ENCODE measurements at places on chromosomes 5 and 9. TPM values are rescaled to one million over a fixed set of nuclear protein-coding genes. Genes with fewer than 3 reads are reported as not detected.

TMEM171 gene
- 1.3 TPM for total RNA-seq

BAAT gene
- 0.53 TPM for total RNA-seq

CDC25C gene
- total RNA-seq = 4.1 TPM

NR6A1 gene
- 10.0 TPM for total RNA-seq

ZFP2 gene
- 1.8 TPM for total RNA-seq

GAS1 gene
- total RNA-seq = 16.0 TPM

EMB gene
- 26.8 TPM for total RNA-seq

TLX3 gene
- 2.1 TPM for total RNA-seq

CDH6 gene
- 127 TPM for total RNA-seq

ANKRA2 gene
- total RNA-seq = 23.2 TPM

FOXI1 gene
- total RNA-seq = not detected

SCGB3A2 gene
- 1.4 TPM for total RNA-seq

ARHGEF37 gene
- 7.1 TPM for total RNA-seq

ENTREP1 gene
- total RNA-seq = 3.0 TPM

DRD1 gene
- total RNA-seq = 0.17 TPM

TAS2R1 gene
- total RNA-seq = not detected

NDUFB6 gene
- total RNA-seq = 42.9 TPM

DNA sequence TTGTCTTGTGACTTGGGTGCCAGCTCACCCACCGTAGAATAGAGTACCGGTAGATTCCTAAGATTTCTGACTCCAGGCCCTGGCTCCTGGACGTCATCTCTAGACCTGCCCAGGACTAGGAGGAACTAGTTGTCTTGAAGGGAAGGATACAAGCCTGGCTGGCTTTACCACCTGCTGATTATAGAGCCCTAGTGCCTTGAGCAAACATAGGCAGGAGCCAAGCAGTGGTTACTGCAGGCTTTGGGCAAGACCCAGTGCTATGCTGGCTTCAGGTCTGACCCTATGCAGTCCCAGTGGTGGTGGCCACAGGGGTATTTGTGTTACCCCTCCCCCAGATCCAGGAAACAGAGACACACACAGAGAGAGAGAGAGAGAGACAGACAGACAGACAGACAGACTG is 606.2 kb downstream of the PDE4D start:
- no peak overlapping the region for H3K4me3 ChIP-seq
- H3K4me1 ChIP-seq = peaks cover 4% of the 10 kb centered on the region
- H3K27me3 ChIP-seq = no peaks in the 10 kb centered on the region
- H3K27ac ChIP-seq = no peak overlapping the region
- no peaks in the 10 kb centered on the region for H3K36me3 ChIP-seq

GRCh38 chr9:72763022-72763421 is 189.8 kb downstream of the ALDH1A1 start:
- DNase-seq = no peak
- no peaks in the 10 kb centered on the region for H3K4me1 ChIP-seq
- no peak overlapping the region for H3K27ac ChIP-seq
- H3K36me3 ChIP-seq = no peaks in the 10 kb centered on the region
- H3K27me3 ChIP-seq = peaks cover 17% of the 10 kb centered on the region

DNA sequence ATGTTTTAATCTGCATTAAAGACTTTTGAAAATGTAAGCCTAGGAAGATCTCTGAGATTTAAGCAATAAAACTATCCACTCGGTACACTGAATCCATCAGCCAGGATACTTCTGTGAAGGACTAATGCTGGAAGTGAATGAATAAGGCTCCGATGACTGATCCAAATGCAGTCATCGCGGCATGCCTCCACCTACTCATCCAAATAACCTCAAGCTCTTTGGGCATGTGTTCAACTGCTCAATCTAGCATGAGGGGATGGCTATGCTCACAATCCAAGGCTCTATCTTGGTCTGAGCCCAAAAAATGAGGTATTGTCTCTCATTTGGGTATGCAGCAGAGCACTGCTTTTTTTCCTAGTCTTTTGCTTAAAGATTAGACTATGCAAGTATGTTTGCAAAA is 19.2 kb downstream of the MARCHF3 start:
- no peaks in the 10 kb centered on the region for H3K36me3 ChIP-seq
- no peaks in the 10 kb centered on the region for H3K4me1 ChIP-seq
- H3K27ac ChIP-seq = no peak overlapping the region
- no peak for DNase-seq
- no peaks in the 10 kb centered on the region for H3K27me3 ChIP-seq
- no peak overlapping the region for H3K4me3 ChIP-seq

GRCh38 chr9:86766511-86766910 is 180.8 kb downstream of the GAS1 start:
- H3K27me3 ChIP-seq = no peaks in the 10 kb centered on the region
- DNase-seq = no peak
- H3K4me1 ChIP-seq = peaks cover 13% of the 10 kb centered on the region
- H3K27ac ChIP-seq = peak overlapping the region; percentile 41
- H3K4me3 ChIP-seq = no peak overlapping the region
- H3K36me3 ChIP-seq = no peaks in the 10 kb centered on the region

DNA sequence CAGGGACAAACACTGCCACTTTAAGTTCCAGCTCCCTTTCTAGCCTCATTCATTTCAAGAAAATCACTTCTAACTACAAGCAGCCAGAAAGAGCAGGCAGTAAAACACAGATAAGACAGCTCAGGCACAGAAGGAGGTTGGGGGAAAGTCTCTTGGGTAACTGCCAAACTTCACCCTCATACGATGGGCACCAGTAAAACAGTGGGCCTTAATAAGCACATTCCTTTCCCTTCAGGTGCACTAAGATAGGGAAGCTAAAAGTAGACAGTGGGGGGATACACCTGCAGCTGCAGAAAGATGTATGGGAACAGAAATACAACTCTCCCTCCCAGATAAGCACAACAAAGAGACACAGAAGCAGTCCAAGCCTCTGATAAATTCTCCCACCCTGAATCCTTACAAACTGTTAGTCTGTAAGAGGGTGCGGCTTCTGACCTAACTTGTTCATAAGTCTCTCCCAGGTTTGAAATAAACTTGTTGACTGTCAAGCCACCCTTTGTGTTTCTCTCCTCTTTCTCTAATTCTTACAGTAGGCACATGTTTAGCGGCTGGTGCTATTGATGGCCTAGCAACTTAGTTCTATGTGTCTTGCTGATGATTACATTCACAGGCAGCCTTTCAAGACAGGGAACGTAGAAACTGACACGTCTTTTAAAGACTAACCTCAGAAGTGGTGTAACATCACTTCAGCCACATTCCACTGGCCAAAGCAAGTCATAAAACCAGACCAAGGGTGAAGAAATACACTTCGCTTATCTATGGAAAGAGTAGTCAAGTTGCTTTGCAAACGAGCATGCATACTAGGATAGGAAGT is 6.8 kb upstream of the CKS2 start:
- H3K27me3 ChIP-seq = no peaks in the 10 kb centered on the region
- no peak overlapping the region for H3K27ac ChIP-seq
- H3K36me3 ChIP-seq = peaks cover 7% of the 10 kb centered on the region
- no peaks in the 10 kb centered on the region for H3K4me1 ChIP-seq
- H3K4me3 ChIP-seq = no peak overlapping the region

GRCh38 chr9:72779614-72780013 is 173.2 kb downstream of the ALDH1A1 start:
- H3K4me1 ChIP-seq = no peaks in the 10 kb centered on the region
- H3K4me3 ChIP-seq = no peak overlapping the region
- peaks cover 7% of the 10 kb centered on the region for H3K27me3 ChIP-seq
- no peaks in the 10 kb centered on the region for H3K36me3 ChIP-seq

DNA sequence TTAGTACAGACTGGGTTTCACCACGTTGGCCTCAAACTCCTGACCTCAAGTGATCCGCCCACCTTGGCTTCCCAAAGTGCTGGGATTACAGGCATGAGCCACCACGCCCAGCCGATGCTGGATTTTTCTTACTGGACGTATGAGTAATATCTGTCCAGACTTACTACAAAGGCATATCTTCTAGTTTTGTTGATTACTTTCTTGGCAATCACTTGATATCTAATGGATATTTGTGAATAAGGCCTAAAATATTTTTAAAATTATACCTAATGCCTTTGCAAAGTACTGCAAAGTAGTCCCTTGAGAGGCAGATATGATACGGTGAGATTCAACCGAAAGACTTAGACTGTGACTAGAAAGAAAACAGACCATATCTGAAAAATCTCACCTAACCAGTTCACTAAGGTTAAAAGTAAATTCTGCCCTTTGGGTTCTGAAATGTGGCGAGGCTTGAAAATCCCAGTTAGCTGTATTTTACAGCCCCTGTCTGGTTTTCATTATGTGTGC is 152.1 kb downstream of the GNAQ start:
- H3K4me3 ChIP-seq = peak overlapping the region; percentile 44
- H3K27ac ChIP-seq = peak overlapping the region; percentile 69
- no peak for DNase-seq
- peaks cover 55% of the 10 kb centered on the region for H3K4me1 ChIP-seq
- H3K27me3 ChIP-seq = no peaks in the 10 kb centered on the region

DNA sequence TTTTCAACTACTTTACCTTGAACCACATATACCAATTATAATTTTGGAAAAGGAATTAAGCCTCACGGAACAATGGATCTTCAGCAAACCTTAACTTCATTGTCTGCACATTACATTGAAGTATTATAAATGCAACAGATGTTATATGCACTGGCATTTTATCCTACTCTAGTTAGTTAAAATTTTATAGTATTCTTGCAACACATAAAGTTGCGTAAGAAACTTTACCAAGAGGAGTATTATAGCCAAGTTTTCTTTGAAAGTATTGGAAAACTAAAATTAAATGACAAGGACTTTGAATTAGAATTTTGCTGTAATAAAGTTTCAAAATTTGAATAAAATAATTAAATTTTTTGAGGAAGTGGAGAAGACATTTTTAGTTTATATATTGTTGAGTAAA is 63.4 kb upstream of the SREK1 start:
- no peak for DNase-seq
- no peaks in the 10 kb centered on the region for H3K27me3 ChIP-seq
- H3K36me3 ChIP-seq = peaks cover 22% of the 10 kb centered on the region
- no peak overlapping the region for H3K4me3 ChIP-seq
- no peaks in the 10 kb centered on the region for H3K4me1 ChIP-seq
- H3K27ac ChIP-seq = no peak overlapping the region

- peaks cover 40% of the 10 kb centered on the region for H3K27me3 ChIP-seq
- DNase-seq = no peak
- no peaks in the 10 kb centered on the region for H3K4me1 ChIP-seq
- no peak overlapping the region for H3K4me3 ChIP-seq
Measured at GRCh38 chr5:51983161-51983560, 599.9 kb downstream of the ISL1 start.

GRCh38 chr9:114307899-114308267 is 15.0 kb upstream of the ORM1 start:
- H3K36me3 ChIP-seq = no peaks in the 10 kb centered on the region
- peaks cover 4% of the 10 kb centered on the region for H3K4me1 ChIP-seq
- no peak overlapping the region for H3K27ac ChIP-seq
- DNase-seq = no peak
- no peak overlapping the region for H3K4me3 ChIP-seq
- H3K27me3 ChIP-seq = no peaks in the 10 kb centered on the region

GRCh38 chr9:4507306-4508130 is 17.2 kb downstream of the SLC1A1 start:
- H3K27me3 ChIP-seq = no peaks in the 10 kb centered on the region
- no peak overlapping the region for H3K4me3 ChIP-seq
- no peak overlapping the region for H3K27ac ChIP-seq
- H3K36me3 ChIP-seq = no peaks in the 10 kb centered on the region
- peaks cover 6% of the 10 kb centered on the region for H3K4me1 ChIP-seq
- DNase-seq = no peak

DNA sequence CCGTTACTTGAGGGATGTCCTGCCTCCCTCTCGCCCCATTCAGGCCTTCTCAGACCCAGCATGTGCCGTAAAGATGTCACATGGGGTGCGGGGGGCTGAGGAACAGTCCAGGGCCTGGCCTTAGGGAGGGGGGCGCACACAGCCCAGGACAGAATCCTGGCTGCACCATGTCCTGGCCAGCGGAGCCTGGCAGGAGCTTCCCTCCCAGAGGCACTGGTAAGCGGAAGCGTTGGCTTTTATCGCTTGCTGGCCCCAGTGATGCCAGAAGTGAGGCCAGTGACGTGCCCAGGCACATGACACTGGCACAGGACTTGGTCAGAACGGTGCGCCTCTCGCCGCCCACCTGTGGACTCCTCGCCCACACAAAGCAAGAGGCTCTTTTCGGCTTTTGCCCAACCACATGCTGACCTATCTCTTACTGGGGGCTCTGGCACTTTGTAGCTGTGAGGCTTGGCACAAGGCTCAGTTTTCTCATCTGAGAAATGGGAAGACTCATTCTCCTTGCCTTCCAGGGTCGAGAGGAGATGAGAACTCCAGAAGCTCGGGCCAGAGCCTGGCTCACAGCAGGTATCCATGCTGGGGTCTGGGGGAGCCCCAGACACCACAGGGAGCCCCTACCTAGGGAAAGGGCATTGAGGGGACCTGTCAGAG is 59.0 kb downstream of the LMX1B start:
- no peaks in the 10 kb centered on the region for H3K36me3 ChIP-seq
- H3K27me3 ChIP-seq = peaks cover 31% of the 10 kb centered on the region
- no peak for DNase-seq
- H3K4me3 ChIP-seq = no peak overlapping the region
- H3K27ac ChIP-seq = no peak overlapping the region

DNA sequence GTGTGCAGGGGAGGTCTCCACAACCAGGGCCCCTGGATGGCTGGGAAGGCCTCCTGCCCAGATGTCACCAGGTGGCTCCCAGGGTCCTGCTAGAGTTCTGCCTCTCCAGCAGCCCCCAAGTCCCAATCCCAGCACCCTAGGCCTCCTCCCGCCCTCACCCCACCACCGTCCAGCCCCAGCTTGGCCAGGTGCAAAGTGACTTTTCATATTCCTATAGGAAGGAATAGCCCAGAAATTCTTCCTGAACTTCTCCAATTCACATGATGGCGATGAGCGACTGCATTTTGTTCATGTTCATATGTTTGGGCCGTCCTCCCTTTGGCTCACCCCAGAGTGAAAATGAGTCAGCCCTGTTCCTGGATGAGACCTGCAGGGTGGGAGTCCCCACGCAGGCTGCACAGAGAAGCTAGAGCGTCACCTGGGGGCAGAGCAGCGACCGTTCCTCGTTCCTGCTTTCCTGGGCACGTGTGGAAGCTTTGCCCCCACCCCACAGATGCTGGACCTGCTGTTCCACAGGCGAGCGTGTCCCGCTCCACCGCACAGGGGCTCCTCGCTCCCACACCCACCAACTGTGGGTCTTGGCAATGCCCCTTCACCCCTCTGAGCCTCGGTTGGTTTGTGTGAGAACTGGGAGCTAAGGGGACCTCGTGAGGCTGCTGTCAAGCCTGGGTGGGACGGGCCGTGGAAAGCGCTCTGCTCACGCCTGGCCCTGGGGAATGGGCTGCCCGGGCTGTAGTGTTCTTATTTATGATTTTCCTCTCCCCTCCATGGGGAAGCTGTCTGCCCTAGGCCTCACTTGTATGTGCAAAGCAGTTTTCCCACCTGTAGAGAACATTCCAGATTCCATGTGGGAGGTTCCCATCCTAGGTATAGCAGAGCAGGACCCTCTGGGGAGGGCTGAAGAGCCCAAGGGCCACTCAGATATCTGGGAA is 6.9 kb downstream of the MRPS2 start:
- H3K36me3 ChIP-seq = no peaks in the 10 kb centered on the region
- H3K4me1 ChIP-seq = peaks cover 8% of the 10 kb centered on the region
- peaks cover 1% of the 10 kb centered on the region for H3K27me3 ChIP-seq
- H3K4me3 ChIP-seq = no peak overlapping the region

GRCh38 chr9:19976226-19976625 is 187.4 kb upstream of the SLC24A2 start:
- H3K27ac ChIP-seq = no peak overlapping the region
- H3K4me1 ChIP-seq = no peaks in the 10 kb centered on the region
- DNase-seq = no peak
- H3K36me3 ChIP-seq = no peaks in the 10 kb centered on the region

All from type B pancreatic cell (in vitro differentiated cells).